ENCODE measurements at places on chromosomes 7 and 10. TPM values are rescaled to one million over a fixed set of nuclear protein-coding genes. Genes with fewer than 3 reads are reported as not detected.

- DNase-seq, result no peak
Observed at GRCh38 chr10:130430291-130430690, 294.1 kb downstream of the GLRX3 start.

DNA sequence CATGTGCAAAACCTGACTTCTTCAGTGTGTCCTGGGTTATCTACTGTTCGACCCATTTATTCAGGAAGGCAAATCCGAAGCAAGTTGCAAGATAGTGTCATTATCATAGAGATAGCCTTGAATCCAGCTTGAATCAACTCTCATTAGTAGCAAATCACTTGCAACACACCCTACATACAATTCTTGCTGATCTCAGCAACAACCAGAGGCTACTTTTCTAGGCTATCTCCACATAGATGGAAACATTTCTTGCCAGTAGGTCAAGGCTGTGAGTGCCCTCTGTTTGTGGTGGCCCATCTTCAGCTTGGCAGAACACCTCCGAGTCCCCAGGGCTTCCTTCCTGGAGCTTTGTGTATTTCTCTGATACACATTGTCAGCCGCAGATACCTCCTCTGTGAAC is 12.0 kb downstream of the UBTD1 start:
- DNase-seq, result no peak

- no peak for DNase-seq
Observed at GRCh38 chr7:12909483-12909882, 222.1 kb downstream of the ARL4A start.

GRCh38 chr10:3623746-3624145 is 161.3 kb downstream of the KLF6 start:
- no peak for DNase-seq

- no peak for DNase-seq
Observed at GRCh38 chr7:29320577-29320976, 126.0 kb downstream of the CHN2 start.

The FRMD4A gene
- 7.3 TPM for total RNA-seq

The MAD1L1 gene
- total RNA-seq, result 16.6 TPM

GRCh38 chr7:25180946-25181345 is 47.3 kb downstream of the NPVF start:
- DNase-seq, result no peak

GRCh38 chr7:151168003-151168786 is 701 bp upstream of the GBX1 start:
- DNase-seq, result no peak

Measured in esophagus squamous epithelium (tissue), 5 donors.